ENCODE measurements at places on chromosomes 1 and 21.
A peak's percentile ranks its signal among the peaks of the same experiment; 100 is the strongest.

DNA sequence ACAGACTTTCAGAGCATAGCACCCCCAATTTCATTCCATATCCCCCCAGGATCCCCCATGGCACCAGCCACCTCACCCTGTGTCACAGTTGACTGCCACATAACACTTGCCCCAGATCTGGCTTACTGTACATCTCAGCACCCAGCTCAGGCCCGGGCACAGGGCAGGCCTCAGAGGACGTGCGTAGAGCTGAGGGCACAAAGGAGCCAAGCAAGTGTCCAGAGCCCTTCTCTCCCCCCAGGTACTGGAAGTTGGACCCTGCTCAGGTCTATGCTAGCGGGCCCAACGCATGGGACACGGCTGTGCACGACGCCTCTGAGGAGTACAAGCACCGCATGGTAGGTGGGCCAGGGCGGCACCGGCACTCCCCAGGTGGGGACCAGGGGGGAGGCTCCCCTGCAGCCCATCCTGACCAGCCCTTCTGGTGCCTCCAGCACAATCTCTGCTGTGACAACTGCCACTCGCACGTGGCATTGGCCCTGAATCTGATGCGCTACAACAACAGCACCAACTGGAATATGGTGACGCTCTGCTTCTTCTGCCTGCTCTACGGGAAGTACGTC, 8.0 kb upstream of the SYTL1 start:
- no peak for DNase-seq

- DNase-seq: peak; percentile 64
Measured at GRCh38 chr1:11478571-11479374, at the start of gene DISP3. Gene DISP3 (plus strand): TSS chr1:11479155. CDS start chr1:11500993, 21,838 bp downstream.

GRCh38 chr1:117398957-117399356, 31.7 kb downstream of the MAN1A2 start:
- DNase-seq: no peak

DNA sequence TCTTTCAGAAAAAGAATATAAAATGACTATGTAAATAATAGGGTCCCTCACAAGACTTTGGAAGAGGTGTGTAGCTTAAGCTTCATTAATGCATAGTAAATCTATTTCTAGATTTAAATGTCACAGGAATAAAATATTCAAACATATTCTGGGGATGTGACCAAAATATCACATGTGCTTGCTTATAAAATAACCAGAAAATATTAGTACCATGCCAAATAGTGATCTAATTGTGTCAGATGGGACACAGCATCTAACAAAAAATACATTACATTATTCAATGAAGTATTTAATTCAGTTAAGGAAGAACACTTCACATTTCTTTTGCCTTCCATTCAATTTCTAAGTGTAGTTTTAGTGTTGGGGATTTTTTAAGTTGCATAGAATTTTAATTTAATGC, 179.5 kb downstream of the LRRC40 start:
- no peak for DNase-seq

GRCh38 chr1:61271412-61271789, 189.0 kb downstream of the NFIA start:
- DNase-seq: no peak

GRCh38 chr1:113147826-113148225, 74.8 kb downstream of the LRIG2 start:
- DNase-seq: no peak

- DNase-seq: no peak
Measured at GRCh38 chr1:217871955-217872354, 240.8 kb downstream of the SPATA17 start.

DNA sequence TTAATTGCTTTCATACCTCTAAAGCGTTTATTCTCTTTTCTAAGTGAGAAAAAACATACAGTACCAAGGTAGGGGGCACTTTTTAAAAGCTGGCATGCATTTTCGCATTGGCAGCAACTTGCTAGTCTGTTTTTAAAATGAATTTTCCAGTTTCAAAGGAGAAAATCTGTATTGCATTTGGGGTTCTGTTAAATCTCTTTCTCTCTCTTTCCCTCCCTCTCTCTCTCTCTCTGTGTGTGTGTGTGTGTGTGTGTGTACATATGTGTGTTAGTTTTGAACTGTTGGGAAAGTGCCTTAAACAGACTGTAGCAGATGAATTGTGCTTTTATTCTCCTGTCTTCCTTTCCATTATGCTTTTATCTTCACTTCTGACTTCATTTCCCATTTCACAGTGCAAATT, 7.3 kb downstream of the NIBAN1 start:
- no peak for DNase-seq

DNA sequence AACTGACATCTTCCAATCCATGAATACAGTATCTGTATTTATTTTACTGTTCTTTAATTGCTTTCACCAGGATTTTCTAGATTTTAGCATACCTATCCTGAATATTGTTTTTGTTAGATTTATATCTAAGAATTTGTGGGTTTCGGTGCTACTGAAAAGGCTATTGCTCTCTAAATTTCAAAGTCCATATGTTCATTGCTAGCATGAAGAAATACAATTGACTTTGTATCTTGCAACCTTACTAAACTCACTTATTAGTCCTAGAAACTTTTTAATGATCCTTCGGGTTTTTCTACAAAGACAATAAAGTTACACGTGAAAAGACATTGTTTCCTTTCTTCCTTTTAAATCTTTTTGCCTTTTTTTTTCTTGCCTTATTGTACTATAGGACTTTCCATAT, 12.9 kb upstream of the HIVEP3 start:
- DNase-seq: no peak

GRCh38 chr1:59917026-59917784, 9.4 kb downstream of the CYP2J2 start:
- no peak for DNase-seq

GRCh38 chr1:92485381-92486250, 1.1 kb downstream of the GFI1 start:
- peak; percentile 34 for DNase-seq

DNA sequence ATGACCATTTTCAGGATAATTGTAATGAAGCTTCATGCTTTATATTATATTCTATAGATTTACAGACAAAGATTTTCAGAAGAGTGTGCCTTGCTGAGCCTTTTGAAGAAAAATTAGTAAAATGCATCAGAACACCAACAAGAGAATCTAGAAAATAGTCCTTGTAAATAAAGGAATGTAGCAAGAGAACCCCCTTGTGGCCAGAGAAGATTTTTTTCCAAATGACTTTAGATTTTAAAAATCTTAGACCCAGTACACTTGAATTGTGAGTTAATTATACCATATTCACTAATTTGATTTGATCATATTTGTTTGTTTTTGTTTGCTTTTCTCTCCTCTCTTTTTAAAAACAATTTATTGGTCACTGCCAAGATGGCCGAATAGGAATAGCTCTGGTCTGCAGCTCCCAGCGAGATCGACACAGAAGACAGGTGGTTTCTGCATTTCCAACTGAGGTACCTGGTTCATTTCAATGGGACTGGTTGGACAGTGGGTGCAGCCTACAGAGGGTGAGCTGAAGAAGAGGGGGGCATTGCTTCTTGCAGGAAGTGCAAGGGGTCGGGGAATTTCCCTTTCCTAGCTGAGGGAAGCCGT, 12.8 kb upstream of the IFI44L start:
- peak; percentile 34 for DNase-seq

- DNase-seq: no peak
Measured at GRCh38 chr1:230705289-230706019, 8.5 kb downstream of the AGT start.

DNA sequence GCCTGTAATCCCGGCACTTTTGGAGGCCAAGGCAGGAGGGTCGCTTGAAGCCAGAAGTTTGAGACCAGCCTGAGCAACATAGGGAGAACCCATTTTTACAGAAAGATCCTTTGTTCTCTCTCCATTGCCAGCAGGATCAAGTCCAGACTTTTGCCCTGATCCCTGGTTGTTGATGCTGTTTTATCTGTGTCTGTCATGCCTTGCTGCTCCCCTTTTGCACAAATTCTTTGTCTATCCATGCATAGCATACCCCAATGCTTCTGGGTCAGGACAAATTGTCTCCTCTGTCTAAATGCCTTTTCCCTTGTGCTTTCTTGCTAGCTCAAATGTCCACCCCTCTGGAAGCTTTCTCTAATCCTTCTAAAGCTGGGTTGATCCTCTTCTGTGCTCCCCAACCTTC, 25.3 kb upstream of the FAAH start:
- DNase-seq: peak; percentile 13

- no peak for DNase-seq
Measured at GRCh38 chr1:229726061-229726460, 100.0 kb downstream of the URB2 start.

GRCh38 chr1:87766737-87767136, 438.1 kb downstream of the LMO4 start:
- no peak for DNase-seq

GRCh38 chr1:187417520-187417919, 588.8 kb downstream of the PLA2G4A start:
- no peak for DNase-seq

DNA sequence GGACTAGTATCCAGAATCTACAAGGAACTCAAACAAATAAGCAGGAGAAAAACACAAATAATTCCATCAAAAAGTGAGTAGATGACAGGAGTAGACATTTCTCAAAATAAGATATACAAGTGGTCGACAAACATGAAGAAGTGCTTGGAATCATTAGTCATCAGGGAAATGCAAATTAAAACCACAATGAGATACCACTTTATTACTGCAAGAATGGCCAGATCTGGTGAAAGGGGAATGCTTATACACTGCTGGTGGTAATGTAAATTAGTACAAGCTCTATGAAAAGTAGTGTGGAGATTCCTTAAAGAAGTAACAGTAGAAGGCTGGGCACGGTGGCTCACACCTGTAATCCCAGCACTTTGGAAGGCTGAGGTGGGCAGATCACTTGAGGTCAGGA, 73.8 kb downstream of the POU2F1 start:
- DNase-seq: no peak

DNA sequence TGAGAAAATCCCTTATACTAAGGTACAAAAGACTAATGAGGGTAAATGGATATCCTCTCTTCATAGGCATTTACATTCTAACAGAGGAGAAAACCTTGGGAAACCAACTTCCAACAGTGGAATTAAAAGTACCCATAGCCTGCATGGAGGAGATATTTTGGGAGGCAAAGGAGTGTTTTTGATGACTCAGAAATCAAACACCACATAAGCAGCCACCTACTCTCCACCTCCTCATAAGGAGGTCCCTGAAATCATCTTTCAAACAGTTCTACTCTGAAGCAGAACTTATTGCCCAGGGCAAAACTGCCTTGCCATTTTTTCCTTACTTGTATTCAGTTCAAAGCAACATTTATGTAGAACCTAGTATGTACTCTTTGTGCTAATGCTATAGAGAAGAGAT, 211.3 kb downstream of the KCNH1 start:
- DNase-seq: no peak

GRCh38 chr1:230834292-230834691, 34.0 kb downstream of the C1orf198 start:
- no peak for DNase-seq

DNA sequence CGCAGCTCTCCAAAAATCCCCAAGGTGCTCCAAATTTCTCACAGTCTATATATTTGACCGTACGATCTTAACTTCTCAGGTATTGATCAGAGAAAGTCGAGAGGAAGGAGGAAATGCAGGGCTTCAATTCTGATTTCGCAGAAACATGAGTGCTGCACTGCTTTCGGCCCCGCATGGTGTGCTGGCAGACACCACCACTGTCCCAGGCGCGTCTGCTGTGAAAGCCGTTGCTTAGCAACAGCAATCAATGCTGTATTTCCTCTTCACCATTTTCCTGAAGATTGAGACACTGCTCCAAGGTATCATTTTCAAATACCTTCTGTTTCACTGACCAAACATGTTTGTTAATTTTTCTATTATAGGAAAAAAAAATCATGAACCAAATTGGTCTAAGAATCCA, 296.3 kb downstream of the SMYD3 start:
- DNase-seq: no peak

DNA sequence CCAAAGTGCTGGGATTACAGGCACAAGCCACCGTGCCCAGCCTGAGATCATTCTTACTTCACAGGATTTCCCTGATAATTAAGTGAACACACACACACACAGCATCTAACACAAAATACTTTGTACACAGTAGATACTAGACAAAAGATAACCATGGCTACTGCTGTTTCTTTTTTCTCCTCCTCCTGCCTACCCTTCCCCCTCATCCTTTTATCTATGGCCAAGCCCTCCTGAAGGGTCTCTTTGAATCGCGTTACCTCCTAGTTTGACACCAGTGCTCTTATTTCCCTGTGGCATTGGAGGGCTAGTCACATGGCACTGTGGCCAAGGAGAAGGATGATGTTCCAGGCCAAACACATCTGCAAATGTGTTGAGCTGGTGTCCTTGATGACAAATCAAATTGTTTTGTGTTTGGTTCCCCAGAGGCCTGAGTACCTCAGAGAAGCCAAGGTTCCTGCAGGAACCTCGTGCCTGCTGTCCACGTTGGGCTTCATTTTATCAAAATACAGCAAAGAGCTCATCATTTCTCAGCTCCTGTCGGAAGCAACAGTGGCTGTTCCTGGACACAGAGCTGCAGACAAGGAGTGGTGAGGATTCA, 20.6 kb downstream of the NDUFS5 start:
- DNase-seq: no peak

DNA sequence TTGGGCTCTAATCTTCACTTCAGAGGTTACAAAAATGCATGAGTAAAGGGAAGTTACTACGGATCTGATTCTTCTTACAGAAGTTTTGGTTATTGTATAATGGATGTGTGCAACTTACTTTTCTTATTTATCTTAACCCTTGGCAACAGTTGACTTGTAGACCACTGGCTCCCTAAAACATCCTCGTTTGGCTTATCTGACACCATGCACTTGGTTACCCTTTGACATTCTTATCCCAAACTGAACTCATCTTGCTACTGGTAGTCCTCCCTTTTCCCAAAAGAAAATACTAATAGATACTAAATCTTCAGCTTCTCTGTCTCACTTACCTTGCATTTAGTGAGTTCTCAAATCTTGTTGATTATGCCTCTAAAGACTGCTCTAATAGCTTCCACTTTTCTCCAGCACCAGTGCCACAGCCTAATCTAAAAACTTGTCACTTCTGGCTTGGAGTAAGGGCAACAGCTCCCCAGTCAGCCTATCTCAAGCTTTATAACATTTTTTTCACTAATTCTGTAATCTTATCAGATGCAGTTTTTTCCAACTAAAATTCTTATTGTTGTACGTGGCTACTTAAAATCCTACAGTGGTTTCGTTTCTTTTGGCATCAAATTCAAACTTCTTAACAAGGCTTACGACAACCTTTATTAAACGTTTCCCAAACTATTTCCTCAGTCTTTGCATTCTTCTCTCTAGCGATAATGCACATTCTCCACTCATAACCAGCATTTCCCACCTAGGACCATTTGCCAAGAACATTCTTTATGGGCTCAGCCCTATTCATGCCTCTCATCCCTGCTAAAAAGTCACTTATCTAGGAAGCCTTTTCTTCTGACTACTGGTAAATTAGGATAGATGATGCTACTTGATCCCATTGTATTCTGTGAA, 204.2 kb downstream of the KCNT2 start:
- DNase-seq: no peak

- DNase-seq: no peak
Measured at GRCh38 chr1:66460776-66461175, 73.2 kb upstream of the SGIP1 start.

GRCh38 chr1:233459470-233459945, 132.0 kb downstream of the MAP3K21 start:
- DNase-seq: no peak
